ENCODE measurements at places on chromosomes 5 and 9.

- DNase-seq, result no peak
Observed at GRCh38 chr5:113186061-113186460, 209.5 kb downstream of the DCP2 start.

DNA sequence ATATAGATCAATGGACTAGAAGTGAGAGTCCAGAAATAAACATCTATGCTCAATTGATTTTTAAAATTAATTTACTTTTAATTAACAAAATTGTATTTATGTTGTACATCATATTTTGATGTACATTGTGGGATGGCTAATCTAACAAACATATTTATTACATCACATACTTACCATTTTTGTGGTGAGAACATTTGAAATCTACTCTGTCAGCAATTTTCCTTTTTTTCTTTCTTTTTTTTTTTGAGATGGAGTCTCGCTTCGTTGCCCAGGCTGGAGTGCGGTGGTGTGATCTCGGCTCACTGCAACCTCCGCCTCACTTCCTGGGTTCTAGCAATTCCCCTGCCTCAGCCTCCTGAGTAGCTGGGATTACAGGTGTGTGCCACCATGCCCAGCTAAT lies 32.4 kb upstream of the SHB start:
- no peak for DNase-seq

DNA sequence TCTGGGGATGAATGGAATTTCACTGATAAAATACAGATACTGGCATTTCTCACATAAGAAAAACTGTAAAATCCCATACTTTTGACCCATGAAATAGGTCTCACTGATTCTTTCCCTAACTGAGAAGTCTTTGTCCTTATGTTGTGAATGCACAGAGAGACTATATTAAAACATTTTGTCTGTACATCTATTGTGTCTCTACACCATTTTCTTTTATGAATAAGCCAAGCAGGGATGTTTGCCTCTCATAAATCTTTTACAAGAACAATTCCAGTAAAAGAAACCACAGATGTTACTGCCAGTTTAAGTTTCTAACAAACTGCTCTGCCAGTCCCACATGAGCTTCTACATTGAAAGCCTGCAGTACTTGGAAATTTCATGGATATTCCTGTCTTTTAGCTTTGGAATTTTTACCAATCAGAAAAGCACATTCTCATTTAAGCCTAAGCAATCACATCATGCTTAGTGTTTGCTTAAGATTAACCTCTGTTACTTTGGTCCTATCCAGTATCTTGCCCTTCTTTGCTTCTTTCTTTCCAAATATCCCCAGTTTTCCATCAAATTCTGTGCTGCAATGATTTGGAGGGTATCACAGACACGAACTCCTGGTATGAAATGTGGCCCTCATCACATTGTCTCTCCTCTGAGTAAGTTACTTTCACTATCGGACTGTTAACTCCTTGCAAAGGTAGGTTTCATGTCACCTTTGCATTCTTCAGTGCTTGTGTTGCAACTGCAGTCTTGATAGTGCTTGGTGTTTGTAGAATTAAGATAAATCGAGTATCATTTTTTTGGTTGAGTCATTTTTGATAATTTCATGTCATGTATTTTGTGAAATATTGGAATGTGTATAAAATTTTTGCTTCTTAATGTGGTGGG lies 415.1 kb upstream of the ADAMTSL1 start:
- no peak for DNase-seq

DNA sequence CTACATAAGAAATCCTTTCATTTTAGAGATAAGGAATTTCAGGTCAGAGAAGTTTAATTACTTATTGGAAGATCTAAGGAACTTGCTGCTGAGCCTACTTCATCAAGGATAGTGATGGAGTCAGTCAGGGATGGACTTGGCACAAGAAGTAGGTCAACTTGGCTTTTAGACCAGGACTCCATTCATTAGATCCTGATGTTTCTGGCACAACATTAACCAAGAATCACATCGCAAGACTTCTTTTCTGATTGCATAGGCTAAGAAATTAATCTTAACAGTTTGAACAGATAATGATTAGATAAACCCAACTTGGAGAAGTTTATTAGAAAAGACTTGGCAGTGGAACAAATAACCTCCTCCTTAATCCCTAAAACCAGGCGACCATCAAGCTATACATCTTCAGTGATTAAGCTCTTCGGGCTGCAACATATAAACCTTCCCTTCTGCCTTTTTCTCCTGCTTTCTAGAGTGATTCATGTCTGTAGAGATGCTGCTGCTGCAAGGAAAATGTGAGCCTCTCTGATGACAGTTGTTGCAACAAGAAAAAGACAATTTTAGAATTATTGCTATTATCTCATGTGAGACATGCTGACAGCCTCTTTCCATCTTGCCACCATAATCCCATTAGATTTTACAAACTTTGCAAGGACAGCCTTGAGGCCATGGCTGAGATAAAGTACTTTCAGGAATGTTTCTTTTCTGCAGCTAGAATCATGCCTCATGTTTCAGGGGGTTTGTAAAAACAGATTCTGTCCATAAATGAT lies 207.9 kb upstream of the SLC27A6 start:
- DNase-seq, result no peak

DNA sequence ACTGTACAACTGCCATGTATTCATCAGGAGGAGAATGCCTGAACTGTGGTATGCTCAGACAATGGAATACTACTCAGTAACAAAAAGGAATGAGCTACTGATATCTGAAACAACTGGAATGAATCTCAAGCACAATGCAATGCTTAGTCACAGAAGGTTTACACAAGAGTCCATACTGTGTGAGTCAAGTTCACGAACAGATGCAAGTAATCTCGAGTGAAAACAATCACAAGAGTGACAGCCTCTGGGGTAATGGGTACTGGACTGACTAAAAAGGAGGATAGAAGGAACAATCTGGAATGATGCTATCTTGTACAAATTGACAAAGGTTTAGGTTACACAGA lies 19.5 kb upstream of the GOLGA1 start:
- no peak for DNase-seq

DNA sequence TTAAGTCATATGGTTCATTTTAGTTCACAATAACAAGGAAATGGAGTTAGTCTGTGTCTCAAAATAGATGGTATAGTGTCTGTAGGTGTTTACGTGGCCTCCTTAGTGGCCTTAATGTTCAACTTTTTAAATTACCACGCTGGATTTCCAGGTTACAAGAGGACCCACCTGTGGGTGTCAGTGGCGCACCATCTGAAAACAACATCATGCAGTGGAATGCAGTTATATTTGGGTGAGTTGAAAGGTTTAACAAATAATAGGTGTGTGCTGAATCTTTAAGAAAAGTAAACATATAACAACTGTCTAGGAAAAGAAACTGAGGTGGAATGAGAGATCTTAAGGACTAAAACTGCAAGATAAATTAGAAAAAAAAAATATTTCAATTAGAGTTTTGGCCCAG lies 2.9 kb downstream of the UBE2B start:
- DNase-seq, result no peak

GRCh38 chr5:143471666-143472464 lies 68.4 kb upstream of the NR3C1 start:
- no peak for DNase-seq

DNA sequence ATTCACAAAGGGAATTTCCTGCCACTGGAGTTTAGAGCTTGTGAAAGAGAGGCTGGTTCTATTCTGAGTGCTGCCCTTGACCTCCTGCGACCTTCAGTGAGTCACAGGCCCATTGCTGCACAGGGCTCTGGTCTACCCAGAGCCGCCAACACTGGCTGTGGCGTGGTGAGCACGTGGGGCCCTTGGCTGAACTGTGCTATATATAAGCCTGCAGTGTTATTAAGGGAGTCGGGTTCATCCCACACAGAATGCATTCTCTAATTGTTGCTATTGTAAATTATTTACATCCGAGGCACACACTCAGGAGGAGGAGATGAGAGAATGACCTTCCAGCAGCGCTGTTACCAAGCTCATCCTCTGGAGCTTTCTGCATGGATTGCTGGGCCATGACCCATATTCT lies 47.1 kb downstream of the BRINP1 start:
- no peak for DNase-seq

GRCh38 chr9:134598884-134599245 lies 42.7 kb upstream of the COL5A1 start:
- DNase-seq, result no peak

- no peak for DNase-seq
Observed at GRCh38 chr5:74762599-74762998, 4.3 kb downstream of the GFM2 start.

- DNase-seq, result no peak
Observed at GRCh38 chr5:81006947-81007636, 46.9 kb downstream of the RASGRF2 start.

GRCh38 chr5:73302797-73303147 lies 129.8 kb downstream of the TMEM174 start:
- DNase-seq, result no peak

- no peak for DNase-seq
Observed at GRCh38 chr9:124975131-124975530, 34.2 kb upstream of the GOLGA1 start.

DNA sequence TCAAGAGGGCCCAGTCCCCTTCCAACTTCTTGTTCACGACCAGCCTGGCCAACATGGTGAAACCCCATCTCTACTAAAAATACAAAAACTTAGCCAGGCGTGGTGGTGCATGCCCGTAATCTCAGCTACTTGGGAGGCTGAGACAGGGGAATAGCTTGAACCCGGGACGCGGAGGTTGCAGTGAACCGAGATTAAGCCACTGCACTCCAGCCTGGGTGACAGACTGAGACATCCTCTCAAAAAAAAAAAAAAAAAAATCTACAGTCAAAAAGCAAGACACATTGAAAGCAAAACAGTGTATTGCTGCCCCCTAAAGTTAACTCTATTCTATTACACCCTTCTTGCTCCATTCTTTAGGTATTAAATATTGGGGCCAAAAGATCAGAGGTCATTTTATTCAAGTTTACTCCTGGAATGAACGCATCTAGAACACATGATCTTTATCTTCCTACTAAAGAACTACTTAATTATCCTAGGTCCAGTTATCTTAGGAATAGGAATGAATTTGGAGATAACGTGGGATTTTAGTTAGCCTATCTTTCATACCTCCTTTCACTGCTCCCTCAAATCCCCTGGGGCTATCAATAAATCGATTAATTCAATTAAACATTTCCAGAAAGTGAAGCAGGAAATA lies 2.4 kb downstream of the ATG12 start:
- no peak for DNase-seq
